Upper lobe of right lung (tissue), 1 donor: ENCODE measurements at places on chromosomes 3 and 15.

- DNase-seq = peak; percentile 31
These were observed 19.3 kb upstream of the PRR23E start for GRCh38 chr3:127173516-127174166.

GRCh38 chr3:27914199-27914598 is 192.1 kb upstream of the EOMES start:
- no peak for DNase-seq

GRCh38 chr3:188284455-188285212 is 130.7 kb downstream of the LPP start:
- DNase-seq = no peak

- no peak for DNase-seq
These were observed 538.5 kb upstream of the NECTIN3 start for GRCh38 chr3:110533089-110533488.

DNA sequence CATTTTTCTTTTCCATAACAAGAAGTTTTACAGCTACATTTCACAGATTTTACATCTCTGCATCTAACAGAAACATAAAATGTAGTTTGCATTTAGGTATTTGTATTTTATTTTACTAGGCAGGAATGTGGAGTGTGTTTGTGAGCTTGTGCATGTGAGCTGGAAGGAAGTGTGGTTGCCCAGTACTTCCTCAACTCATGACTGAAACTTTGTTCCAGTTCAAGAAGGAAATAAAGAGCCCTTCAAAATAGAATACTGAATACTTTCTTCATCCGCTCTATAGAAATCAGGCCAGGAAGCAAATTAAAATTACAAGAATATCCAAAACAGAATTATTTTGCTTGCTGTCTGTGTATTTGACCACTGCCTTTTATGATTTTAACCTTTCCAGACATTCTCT is 81.3 kb downstream of the CHL1 start:
- no peak for DNase-seq

GRCh38 chr3:152797751-152798432 is 37.0 kb upstream of the P2RY1 start:
- DNase-seq = no peak

GRCh38 chr3:49812916-49813496 is 747 bp downstream of the UBA7 start:
- no peak for DNase-seq

GRCh38 chr3:47299381-47300318 is 16.9 kb downstream of the KLHL18 start:
- DNase-seq = no peak

DNA sequence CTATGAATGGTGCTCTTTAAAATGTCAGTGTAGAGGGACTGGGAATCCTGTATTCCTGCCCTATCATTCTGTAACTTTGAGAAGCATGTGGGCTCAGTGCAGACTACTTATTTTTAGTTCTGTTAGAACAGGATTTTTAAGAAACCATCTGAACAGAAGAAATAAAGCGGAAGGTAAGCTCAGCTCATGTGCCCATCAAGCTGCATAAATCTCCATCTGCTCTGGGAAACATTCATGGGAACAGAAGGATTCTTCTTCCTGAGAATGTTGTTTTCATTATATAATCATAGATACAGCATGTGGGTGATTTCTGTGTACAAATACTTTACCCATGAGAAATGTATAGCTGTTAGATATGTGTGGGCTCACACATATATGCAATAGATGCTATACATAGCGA is 69.9 kb downstream of the SIDT1 start:
- DNase-seq = no peak

- no peak for DNase-seq
These were observed 961.6 kb downstream of the MCTP2 start for GRCh38 chr15:95192923-95193322.

DNA sequence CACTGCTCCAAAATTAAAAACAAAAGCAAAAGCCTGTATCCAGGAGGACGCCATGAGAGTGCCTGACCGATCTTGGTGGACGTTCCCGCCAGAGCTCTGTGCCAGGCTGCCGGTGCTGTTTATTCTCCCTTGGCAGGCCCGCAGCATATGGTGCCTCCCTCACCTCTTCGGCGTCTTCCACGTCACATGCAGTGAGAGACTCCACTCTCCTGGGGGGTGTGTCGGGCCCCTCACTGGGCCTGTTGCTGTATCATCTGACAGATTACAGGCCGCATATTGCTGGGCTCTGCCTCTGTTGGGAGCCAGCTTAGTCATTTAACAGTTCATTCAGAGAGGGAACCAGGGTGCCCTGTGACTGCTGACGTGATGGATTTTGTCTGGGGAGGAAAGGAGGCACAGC is 86.4 kb upstream of the ARRDC4 start:
- no peak for DNase-seq

- DNase-seq = no peak
These were observed 161.3 kb upstream of the SLC2A2 start for GRCh38 chr3:171187706-171188290.

DNA sequence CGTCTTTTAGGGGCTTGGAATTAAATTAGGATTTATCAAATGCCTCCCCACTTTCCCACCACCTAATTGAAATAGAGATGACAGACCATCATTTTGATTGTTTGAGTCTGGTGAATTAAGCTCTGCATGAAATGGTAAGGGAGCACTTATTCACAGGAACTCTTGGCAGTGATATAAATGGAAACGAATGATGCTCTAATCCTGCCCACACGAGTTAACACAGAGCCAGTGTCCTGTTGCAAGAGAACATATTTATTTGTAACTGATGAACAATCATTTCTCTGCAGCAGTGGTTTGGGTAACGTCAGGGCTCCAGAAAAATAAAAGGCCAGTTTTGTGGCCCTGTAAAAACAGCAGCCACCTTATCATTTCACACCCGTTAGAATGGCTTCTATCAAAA is 163.3 kb downstream of the FEZF2 start:
- DNase-seq = no peak

DNA sequence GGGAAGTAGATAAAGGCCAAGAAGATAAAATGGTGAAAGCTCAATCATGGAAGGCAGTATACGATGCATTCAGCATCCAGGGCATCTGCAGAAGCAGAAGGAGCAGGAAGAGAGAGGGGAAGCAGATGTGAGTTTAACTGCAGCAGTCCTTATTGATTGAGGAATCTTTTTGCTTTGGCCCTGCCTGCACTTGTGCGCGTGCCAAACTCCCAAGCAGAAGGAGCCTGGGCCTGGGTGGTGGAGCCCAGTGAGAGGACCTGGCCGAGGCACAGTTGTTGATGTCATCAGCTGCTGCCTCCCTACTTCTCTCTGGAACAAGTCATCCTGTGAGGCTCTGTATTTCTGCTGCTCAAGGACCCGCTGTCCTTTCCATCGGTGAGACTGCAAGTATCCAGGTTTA is 65.5 kb upstream of the ROPN1 start:
- no peak for DNase-seq

- DNase-seq = no peak
These were observed 5.3 kb downstream of the TNFSF10 start for GRCh38 chr3:172517859-172518466.
